ENCODE measurements at places on chromosomes 4 and X.

- no peak for DNase-seq
These were observed 200.3 kb upstream of the BCOR start for GRCh38 chrX:40298069-40298468.

DNA sequence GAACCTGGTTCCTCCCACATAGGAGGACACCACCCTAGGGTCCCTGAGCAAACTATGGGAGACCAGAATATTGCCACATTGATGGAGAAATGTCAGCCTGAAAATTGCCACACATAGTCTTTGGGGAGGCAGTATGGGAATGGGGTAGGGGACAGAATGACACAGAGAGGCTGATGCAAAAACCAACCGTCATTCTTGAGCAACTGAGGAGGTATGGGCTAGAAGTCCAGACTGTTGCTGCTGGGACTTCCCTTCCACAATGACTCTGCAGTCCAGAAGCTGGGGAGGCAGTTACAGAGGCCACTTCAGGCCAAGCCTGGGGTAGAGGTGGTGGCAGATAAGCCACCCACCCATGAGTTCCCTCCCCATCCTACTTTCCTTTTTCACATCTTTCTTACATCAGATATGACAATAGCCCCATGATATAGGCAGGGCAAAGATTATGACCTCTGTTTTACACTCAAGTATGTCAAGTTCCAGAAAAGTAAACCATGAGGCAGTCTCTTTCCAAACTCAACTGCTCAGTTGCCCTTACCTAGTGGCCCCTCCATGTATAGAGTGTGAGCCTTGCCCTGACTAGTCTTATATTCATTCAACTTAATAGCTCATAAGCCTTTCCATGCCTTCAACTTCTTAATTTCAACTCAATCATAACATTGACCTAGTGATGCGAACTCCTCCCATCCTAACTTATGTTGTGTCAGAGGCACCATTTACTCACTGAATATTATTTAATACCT, 41.7 kb downstream of the VSIG4 start:
- no peak for DNase-seq

DNA sequence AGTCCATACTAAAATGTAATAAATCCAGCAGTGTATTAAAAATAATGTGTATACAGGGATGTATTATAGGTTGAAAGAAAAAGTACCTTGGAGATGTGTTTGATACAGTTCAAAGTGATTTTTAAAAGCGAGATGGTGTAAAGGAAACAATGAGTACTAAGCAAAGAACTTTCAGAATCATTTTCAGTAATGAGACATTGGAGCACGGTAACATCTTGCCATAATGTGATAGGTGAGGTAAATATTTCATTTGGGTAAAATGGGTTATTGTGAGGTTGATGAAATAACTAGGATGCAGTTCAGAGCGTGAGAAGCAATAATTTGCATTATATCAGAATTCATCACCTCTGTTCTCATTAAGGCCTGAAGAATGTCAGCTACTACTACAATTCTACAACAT, 25.9 kb downstream of the EIF2S3 start:
- DNase-seq, result no peak

- no peak for DNase-seq
These were observed 791.3 kb downstream of the RAB28 start for GRCh38 chr4:12692815-12693214.

GRCh38 chrX:105765691-105766090, 56.6 kb upstream of the NRK start:
- no peak for DNase-seq

DNA sequence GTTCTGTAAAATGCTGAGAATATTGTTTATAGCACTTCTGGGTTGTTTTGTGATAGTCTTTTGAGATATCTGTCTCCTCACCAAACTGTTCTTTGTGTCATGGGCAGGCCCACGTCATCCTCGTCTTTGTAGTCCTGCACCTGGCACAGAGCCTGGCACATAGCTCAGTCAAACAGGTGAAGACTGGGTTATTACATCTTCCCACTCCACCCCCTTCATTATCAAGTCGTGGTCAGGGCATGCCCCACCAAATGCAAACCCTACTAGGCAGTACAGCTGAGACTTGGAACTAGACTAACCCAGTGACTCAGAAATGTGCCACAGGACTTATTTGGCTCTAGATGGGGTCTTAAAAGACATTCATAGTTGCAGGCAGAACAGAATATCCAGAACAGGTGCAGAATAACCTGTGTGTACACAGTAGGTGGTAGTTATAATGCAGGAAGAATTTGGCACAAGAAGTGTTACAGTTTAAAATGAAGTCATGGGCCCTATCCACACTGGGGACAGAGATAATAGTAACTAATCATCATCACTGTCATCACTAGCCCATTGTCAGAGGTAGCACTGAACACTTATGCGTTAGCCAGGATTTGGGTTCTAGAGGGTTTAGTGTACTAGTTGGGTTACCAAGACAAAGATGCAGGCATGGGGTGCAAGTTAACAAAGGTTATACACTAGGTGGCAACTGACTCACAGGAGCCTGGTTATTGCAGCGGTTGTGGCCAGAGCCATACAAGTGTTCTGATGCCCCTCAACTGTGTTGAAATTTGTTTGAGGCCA, 74.9 kb downstream of the TBL1X start:
- no peak for DNase-seq

DNA sequence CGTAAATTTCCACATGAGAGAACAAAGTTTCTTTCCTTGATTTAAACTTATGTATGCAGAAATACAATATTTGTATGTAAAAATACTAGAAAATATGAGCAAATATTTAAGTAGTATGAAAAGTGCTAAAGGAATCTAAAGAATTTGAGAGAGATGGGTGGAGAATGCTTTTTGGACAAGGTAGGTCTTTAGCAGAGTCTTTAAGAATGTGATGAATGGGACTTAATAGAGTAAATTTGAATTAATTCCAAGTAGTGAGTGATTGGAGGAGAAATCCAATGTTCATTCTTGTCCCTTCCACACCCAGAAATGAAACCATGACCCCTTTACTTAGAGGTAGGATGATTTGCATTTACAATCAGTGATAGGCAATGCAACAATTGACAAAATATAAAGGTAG, 570.9 kb upstream of the ZFP42 start:
- DNase-seq, result no peak

DNA sequence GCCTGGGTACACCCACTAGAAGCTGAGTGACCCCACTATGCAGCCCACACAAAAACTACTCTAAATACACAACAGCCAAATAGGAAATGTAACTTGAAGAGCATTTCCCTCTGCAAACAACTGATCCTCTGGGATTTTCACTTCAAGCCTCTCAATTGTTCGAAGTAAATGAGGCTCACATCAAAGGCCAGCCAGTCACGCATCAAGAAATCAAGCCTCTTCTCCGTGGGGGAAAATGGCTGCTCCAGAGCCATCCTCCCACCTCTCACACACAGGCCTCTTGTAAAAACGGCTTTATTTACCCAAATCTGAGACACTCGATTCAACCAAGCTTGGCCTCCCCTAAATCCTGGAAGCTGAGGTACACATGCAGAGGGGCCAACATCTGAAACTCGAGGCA, 14.3 kb downstream of the PCDH19 start:
- DNase-seq, result no peak

DNA sequence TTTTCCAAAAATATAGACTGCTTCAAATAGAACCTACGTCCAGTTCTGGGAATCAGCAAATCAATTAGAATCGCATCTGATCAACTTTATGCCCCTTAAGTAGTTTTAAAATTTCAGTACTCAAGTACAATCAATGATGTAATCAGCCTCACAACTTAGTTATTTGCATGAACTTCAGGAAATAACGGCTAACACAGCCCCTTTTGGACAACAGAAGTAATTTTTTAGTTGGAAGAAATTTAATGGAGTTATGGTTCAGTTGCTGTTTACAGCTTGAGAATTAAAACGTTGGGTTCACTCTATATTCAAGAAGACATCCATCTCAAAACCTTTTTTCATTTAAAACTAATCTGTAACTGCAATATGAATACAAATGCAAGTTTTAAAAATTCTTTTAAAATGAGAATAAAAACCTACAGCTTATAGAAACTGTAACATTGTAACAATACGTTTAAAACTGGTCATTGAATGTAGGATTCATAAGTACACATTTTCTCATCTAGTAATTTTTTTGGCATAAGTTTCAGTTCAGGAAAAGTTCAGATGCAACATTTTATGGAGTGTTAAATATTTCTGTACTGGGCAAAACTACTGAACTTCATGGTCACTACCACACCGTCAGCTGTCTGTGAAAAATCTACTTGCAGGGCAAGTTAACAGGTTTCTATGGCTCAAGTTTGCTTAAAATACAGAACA, 956 bp downstream of the TAPT1 start:
- no peak for DNase-seq

DNA sequence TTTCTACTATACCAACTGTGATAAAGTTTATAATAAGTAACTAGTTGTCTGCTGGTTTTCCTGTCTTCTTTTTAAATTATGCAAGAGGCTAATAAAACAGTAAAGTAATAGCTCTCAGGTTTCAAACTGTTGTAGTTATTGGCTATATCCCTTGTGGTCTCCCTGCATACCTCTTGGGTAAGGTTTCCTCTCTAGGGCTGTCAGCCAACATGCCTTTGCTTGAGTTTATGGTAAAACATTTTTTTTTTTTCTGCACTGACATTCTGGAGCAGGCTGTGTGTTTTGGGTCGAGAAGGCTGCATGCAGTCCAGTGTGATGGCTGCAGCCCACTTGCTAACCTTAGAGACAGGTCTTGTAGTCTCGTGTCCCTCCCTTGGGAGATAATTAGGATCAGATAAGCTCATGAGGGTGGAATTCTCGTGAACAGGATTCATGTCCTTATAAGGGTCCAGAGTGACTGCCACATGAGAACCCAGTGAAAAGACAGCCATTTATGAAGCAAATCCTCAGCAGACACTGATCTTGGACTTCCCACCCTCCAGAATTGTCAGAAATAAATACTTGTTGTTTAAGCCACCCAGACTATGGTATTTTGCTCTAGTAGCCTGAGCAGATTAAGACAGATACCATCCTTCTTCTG, 831.2 kb downstream of the CCSER1 start:
- no peak for DNase-seq

DNA sequence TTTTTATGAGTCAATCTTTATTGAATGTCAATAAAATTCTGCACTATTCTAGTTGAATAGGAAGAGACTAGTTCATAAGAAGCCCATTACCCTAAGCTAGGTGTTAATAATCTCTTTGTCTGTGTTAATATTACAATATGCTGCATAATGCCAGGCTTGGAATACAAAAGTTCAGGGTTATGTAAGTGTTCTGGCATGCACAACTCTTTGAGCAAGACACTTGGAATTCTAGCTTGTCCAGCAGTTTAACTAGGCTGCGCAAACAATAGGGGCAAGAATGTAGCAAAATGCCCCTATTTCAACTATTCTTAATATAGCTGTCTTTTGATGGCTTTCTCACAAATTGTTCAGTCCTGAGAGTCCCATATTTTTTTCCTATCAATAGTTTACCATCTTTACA, 31.3 kb upstream of the ETNPPL start:
- no peak for DNase-seq

- no peak for DNase-seq
These were observed 104.4 kb downstream of the RTL5 start for GRCh38 chrX:72027024-72027913.

- no peak for DNase-seq
These were observed 454.3 kb upstream of the PCDH10 start for GRCh38 chr4:132694775-132695174.

DNA sequence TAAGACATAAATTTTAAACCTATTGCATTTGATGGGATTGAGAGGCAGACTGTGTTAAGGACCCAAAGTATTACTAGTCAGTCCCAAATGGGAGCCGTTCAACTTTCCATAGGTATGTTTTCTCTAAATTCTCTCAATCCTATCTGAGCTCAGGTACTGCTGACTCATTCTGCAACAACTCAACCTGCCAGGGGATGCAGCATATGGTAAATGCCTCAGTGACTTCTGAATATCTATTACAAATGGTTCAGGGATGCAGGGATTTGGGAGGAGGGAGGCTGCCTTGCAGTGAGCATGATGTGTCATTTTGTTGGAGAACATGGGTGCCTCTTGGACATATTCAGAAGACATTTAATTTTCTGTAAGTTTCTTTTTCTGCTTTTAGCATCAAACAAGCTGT, 97.3 kb downstream of the HDAC8 start:
- DNase-seq, result no peak

- no peak for DNase-seq
These were observed 117.1 kb upstream of the DKK2 start for GRCh38 chr4:107153228-107153627.

GRCh38 chr4:36471903-36472302, 190.5 kb downstream of the DTHD1 start:
- no peak for DNase-seq

GRCh38 chrX:150092549-150092948, 154.3 kb upstream of the EOLA2 start:
- DNase-seq, result no peak

DNA sequence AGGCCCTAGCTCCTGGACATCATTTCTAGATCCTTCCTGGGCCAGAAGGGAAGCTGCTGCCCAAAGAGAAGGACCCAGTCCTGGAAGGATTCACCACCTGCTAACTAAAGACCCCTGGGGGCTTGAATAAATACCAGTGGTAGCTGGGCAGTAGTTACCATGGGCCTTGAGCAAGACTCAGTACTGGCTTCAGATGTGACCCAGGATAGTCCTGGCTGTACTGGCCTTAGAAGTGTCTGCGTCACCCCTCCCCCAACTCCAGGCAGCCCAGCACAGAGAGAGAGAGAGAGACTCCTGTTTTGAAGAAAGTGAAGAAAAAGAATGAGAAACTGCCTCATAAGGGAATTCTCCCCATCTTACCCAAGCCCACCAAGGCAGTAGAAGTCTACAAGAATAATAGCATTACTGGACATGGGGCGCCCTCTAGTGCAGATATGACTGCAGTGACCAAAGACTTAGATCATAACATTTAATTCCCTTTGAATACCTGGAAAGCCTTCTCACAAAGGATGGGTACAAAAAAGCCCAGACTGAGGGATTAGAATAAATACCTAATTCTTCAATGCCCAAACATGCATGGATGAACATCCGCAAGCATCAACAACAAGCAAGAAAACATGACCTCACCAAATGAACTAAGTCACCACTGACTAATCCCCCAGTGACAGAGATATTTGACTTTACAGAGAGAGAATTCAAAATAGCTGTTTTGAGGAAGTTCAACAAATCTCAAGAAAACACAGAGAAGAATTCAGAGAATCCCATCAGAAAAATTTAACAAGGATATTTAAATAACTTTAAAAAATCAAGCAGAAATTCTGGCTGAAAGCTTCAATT, 171.8 kb downstream of the HNRNPD start:
- no peak for DNase-seq

- DNase-seq, result no peak
These were observed 34.7 kb upstream of the ASMTL start for GRCh38 chrX:1487401-1487800.

GRCh38 chr4:153571006-153571545, 104.9 kb downstream of the TMEM131L start:
- DNase-seq, result no peak

DNA sequence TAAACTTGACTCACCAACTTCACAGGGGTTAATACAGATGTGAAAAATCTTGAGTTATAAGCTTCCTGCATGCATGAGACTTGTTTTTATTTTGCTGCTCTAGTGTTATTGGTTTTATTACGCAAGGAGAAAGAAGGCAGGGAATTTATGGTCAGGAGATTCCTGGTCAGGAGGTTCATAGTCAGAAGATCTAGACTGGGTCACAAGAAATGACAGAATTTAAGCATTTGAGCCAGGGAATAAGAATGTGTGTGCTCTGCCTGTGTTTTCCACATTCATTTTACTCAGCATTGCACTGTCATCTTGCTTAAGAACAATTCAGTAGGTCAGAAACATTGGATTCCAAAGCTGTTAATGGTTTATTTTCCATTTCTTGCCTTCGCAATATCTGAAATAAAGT, 2522.1 kb downstream of the ARAP2 start:
- DNase-seq, result peak; percentile 64

All from AG09309 (cell line).